ENCODE measurements at places on chromosomes 12 and 14.

- DNase-seq = peak; percentile 9
Observed at GRCh38 chr12:1517007-1517406, 77.4 kb downstream of the FBXL14 start.

DNA sequence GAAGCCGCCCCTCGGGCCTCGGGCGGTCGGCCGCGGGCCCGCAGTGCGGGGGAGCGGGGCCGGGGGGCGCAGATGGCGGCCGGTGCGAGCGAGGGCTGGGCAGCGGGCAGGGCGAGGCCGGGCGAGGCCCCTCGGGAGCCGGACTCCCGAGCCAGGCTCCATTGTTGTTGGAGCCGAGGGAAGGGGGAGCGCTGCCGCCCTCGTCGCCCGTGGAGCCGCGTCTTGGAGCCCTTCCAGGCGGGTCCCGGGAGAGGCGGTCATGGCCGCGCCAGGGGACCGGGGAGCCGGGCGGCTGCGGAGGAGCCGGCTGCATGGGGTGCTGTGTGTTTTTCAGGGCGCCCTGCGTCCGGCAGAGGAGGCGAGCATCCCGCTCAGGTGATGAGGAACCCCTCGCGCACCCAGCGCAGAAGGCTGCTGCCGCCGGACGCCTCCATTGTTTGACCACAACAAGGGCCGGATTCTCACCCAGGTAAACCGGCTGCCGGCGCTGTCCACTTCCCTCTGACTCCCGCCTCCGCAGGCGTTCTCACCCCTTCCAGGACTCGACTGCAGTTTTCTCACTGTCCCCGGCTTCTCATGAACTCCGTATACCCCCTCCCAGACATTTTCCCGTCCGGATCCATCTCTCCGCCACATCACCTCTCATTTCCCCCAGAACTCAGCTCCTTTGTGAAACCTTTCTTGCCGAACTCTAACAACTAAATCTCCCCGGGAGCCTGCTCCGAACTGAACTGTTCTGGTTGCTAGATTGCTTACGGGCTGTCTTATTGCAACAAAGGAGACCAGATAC, 732 bp downstream of the ZNF664 start:
- DNase-seq = no peak

DNA sequence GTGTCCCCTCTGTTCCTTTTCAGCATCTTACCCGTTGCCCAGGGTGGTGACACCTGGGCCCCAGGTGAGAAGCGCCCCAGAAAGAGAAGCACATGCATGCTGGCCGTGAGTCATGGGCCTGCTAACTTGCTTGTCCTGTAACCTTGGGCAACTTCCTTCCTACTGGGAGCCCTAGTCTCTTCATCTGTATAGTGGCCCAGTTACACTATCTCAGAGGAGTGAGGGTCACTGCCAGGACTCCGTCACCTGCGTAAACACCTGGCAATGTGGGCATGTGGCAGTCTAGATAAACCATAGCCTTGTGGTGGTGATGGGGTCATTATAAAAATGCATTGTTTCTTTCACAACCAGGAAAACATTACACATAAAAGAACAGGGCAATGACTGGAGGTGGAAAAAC, 125.2 kb downstream of the SLC25A47 start:
- no peak for DNase-seq

DNA sequence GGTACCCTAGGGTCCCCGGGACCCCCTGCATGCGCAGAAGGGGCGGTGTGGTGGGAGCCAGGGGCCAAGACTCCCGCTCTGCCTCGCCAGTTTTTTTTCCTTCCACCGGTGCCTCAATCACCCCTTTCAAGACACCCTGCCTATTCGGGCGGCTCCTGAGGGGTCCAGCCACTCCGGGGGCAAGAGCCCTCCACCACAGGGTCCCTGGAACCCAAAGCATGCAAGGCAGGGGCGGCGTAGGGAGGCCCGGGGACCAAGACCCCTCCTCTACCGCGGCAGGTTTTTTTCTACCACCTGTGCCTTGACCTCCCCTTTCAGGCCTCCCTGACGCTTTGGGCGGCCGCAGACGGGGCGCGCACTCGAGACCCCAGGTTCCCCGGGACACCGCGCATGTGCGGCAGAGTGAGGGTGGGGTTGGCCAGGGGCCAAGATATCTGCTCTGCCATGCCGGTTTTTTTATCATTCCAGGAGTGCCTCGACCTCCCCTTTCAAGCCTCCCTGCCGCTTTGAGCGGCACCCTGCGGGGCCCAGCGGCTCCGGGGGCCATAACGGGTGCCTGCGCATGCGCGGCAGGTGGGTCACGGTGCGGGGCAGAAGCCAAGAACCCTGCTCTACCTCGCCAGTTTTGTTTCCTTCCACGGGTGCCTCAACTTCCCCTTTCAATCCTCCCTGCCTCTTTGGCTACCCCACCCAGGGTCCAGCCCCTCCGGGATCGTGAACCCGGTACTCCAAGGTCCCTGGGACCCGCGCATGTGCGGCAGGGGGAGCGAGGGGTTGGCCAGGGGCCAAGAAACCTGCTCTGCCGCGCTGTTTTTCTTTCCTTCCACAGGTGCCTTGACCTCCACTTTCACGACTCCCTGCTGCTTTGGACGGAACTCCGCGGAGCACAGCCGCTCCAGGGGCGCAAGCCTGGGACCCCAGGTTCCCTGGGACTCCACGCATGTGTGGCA, 328.1 kb downstream of the ALG10 start:
- no peak for DNase-seq
